ENCODE measurements at places on chromosomes 5 and 9.

DNA sequence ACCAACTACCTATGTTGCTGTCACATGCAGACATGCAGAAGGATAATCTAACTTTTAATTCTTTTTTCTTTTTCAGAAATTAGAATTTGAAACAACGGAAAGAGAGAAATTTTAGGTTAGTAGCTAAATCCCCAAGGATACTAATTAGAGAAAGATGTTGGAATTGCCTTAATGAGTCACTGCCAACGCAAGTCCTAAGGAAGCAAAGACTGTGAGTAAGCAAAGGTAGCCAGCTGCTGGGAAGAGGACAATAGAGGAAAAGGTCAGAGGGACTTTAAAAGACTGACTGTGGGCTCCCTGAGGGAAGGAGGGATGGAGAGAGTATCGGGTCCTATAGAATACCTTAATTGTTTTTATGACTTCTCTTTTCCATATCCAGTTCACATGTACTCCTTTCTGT lies 461.9 kb upstream of the PAPPA start:
- DNase-seq: no peak

DNA sequence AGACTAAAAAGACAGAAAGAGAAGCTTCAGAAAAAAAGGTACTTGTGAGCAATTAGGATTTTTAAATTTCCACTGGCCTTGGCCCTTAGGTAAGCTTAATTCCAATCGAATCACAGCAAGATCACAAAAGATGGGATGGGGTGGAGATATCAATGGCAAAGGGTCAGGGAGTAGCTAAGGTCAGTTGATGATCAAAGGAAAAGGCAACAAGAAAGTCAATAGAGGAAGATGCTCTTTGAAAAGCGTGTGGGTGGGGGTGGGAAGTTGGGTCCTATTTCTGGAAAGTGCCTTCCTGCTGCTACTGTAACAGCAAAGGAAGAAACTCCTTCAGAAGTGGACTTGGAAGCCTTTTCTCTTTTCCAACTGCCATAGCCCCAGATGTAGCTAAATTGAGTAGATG lies 7.3 kb downstream of the C1QTNF3 start:
- DNase-seq: no peak

DNA sequence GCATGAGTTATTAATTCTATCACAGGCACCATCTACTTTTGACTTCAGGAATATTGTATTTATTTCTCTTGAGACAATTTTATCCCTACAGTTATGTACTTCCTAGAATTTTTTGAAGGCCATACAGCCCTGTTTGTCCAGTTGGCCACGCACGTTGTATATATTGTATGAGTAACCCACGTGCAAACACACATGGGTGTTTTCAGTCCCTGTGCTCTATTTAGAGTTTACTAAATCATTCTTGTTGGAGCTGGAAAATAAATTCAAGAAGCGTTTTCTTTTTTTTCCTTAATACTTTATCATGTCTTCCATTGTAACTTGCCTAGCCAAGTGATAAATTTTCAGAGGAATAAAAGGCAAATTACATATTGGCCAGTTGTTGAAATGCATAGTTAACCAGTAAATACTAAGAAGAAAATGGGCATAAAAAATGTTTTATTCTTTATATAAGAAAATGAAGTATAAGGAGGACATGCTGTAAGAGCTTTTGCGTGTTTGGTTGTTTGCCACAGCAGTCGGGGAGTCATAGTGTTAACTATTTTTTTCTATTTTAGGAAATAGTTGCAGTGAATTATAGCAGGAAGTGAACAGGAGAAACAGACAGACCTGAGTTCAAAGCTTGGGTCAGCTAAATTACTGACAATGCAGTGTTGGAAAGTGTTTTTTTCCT lies 86.4 kb upstream of the MINAR2 start:
- no peak for DNase-seq

DNA sequence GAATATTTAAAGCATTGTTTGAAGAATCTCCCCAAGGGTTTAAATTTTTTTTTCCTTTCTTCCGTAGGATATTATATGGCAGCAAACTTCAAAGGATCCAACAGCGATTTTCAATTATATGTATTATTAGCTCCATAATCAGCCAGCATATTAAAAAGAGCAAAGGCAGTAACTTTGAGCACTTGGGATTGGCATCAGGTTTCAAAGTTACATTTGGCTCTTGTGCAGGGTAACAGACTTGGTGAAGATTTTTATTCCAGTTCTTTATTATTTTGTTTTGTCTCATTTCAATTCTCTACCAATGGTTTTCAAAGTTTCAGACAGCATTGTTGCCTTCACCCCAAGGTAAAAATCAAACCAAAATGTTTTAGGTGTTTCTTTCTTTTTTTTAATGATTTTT lies 116.7 kb upstream of the ZNF366 start:
- DNase-seq: no peak

- no peak for DNase-seq
These were observed 353 bp upstream of the PDGFRB start for GRCh38 chr5:150156027-150156368.

GRCh38 chr5:139862313-139862712 lies 66.7 kb downstream of the PSD2 start:
- no peak for DNase-seq

- DNase-seq: no peak
These were observed 27.7 kb downstream of the ARHGEF37 start for GRCh38 chr5:149608936-149609545.

DNA sequence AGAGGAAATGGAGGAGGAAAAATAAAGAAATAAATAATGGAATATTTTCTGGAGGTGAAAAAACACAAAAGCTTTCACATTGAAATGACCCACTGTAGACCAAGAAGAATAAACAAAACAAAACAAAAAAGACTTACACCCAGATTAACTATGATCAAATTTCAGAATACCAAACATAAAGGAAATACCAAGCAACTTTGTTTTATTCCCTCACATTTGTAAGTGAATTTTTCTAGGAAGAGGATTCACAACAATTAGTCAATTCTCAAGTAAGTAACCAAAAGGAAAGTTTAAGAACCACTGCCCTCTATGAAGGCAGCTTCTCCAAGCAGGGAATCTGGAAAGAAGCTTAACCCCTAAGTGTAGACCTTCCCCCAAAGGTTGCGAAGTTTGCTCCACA lies 29.6 kb upstream of the B4GALT1 start:
- DNase-seq: no peak

DNA sequence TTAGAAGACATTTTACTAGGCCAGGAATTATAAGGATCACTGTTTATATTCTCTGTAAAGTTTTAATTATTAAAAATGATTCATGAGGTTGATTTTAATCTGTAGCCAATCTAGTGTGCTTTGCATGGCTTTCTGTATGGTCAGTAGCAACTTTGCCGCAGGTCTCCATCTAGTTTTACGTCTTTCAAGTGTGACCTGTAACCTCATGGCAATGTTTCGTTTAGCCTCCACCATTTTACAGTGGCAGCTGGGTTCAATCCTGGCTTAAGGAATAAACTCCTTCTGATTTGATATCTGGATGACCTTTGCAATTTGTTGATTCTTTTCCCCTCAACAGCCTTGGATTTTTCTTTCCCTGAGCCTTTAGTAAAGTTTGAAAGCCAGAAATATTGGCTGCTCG lies 434.5 kb upstream of the CDH9 start:
- DNase-seq: no peak

- no peak for DNase-seq
These were observed 97.8 kb upstream of the SPOCK1 start for GRCh38 chr5:137596941-137597340.

Data from KG1 (cell line).